Natural killer cell treated with Interleukin-12 subunit alpha and Interleukin-12 subunit beta and Interleukin-15 and Interleukin-18, amount 100 ng/mL, for 72 hours (primary cell): ENCODE measurements at places on chromosomes 3 and 15.

GRCh38 chr15:66865622-66866611 lies 163.9 kb downstream of the SMAD6 start:
- peaks cover 32% of the 10 kb centered on the region for H3K27me3 ChIP-seq
- H3K4me3 ChIP-seq, result no peak overlapping the region
- no peak for DNase-seq
- no peaks in the 10 kb centered on the region for H3K4me1 ChIP-seq
- H3K36me3 ChIP-seq, result no peaks in the 10 kb centered on the region
- H3K27ac ChIP-seq, result no peak overlapping the region

GRCh38 chr3:49665822-49666519 lies 8.2 kb upstream of the APEH start:
- DNase-seq, result no peak
- H3K27ac ChIP-seq, result no peak overlapping the region
- no peaks in the 10 kb centered on the region for H3K36me3 ChIP-seq

- H3K36me3 ChIP-seq, result no peaks in the 10 kb centered on the region
- no peak overlapping the region for H3K27ac ChIP-seq
- no peak for DNase-seq
- H3K4me3 ChIP-seq, result no peak overlapping the region
- peaks cover 9% of the 10 kb centered on the region for H3K4me1 ChIP-seq
These were observed 44.6 kb upstream of the LEKR1 start for GRCh38 chr3:156781310-156782230.

DNA sequence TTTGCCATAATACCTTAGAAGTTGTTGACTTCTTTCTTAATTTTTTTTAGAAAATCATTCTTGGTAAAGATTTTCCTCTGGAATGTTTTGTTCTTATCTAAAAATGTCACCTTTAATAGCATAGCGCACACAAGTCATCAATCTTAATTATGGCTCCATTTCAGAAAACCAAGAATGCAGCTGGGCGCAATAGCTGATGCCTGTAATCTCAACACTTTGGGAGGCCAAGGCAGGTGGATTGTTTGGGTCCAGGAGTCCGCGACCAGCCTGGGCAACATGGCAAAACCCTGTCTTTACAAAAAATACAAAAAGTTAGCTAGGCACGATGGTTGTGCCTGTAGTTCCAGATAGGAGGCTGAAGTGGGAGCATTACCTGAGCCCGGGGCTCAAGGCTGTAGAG lies 125.6 kb upstream of the EOMES start:
- peaks cover 5% of the 10 kb centered on the region for H3K27me3 ChIP-seq
- peaks cover 14% of the 10 kb centered on the region for H3K4me1 ChIP-seq
- no peak overlapping the region for H3K27ac ChIP-seq
- DNase-seq, result no peak

DNA sequence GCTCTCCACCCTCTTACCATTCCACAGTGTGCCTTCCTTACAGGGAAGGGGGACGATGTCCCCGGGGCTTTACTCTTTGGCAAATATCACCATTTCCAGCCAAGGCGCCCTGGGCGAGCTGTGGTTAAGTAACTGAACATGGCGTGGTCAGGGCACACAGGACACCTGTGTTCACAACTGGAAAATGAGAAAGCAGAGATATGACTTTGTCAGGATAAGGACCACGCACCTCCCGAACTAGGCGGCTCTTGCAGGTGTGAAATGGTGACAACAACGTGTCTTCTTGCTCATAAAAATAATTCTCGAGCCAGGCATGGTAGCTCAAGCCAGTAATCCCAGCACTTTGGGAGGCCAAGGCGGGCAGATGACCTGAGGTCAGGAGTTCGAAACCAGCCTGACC lies 154.8 kb downstream of the LRRC28 start:
- H3K27ac ChIP-seq, result no peak overlapping the region
- H3K27me3 ChIP-seq, result no peaks in the 10 kb centered on the region
- no peak for DNase-seq
- no peaks in the 10 kb centered on the region for H3K36me3 ChIP-seq

GRCh38 chr15:64046421-64047153 lies at the start of gene DAPK2:
Gene DAPK2, minus strand, starts transcription at chr15:64046485. Its CDS starts 6,224 bp downstream, at chr15:64040261.
- H3K36me3 ChIP-seq, result no peaks in the 10 kb centered on the region
- DNase-seq, result peak; percentile 77
- H3K4me3 ChIP-seq, result peak within 1 kb of the TSS; percentile 74

DNA sequence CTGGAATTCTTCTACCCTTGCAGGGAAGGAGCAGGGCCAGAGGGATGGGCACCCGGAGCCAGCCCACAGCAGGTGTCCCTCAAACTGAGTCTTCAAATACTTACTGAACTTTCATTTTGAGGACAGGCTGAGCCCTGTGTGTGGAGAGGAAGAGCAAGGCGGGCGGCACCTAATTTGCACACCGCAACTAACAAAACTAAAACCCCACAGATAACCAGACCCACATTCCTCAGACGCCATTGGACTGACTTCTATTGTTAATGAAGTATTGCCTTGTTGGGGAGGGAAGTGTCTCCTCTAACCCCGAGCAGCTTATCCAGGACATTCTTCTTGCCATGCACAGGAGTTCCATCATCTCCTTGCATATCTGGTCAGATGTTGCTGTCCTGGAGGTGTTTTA lies 105.2 kb upstream of the NR2E3 start:
- H3K4me1 ChIP-seq, result no peaks in the 10 kb centered on the region
- H3K27me3 ChIP-seq, result peaks cover 23% of the 10 kb centered on the region
- DNase-seq, result no peak
- H3K36me3 ChIP-seq, result no peaks in the 10 kb centered on the region
- no peak overlapping the region for H3K27ac ChIP-seq

DNA sequence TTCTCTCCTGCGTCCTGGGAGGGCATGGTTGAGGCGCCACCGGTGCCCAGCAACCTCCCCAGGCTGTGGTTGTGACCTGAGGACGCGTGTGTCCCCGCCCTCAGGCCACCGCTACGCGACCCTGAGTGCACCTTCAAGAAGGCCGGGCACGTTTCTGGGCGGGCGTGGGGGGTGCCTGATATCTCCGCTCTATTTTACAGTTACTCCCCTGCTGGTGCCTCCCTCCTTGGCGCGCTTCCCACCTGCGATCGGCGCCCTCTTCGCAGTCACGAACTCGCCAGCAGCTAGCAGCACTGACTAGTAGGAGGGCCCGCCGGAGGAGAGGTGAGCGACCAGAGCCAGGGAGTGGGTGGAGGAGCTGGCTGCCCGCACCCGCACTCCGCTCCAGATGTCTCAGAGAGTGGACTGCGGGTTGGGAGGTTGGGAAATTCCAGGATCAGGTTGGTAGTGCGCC lies 43.2 kb upstream of the POLG start:
- DNase-seq, result no peak
- H3K27ac ChIP-seq, result peak overlapping the region; percentile 49
- peaks cover 47% of the 10 kb centered on the region for H3K27me3 ChIP-seq
- H3K4me1 ChIP-seq, result peaks cover 7% of the 10 kb centered on the region

- H3K27me3 ChIP-seq, result peaks cover 22% of the 10 kb centered on the region
- no peaks in the 10 kb centered on the region for H3K4me1 ChIP-seq
- no peak for DNase-seq
- H3K36me3 ChIP-seq, result peaks cover 6% of the 10 kb centered on the region
These were observed 55.0 kb upstream of the GATA2 start for GRCh38 chr3:128548021-128548420.

DNA sequence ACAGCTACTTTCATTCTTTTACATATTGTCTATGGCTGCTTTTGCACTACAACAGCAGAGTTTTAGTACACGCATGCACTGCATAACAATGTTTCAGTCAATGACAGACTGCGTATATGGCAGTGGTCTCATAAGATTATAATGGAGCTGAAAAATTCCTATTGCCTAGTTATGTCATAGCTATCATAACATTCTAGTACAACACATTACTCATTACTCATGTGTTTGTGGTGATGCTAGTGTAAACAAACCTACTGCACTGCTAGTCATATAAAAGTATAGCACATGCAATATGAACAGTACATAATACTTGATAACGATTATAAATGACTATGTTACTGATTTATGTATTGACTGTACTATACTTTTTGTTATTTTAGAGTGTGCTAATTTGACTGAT lies 47.9 kb downstream of the QTRT2 start:
- no peak for DNase-seq
- H3K4me1 ChIP-seq, result no peaks in the 10 kb centered on the region
- H3K27ac ChIP-seq, result no peak overlapping the region
- no peak overlapping the region for H3K4me3 ChIP-seq
- peaks cover 9% of the 10 kb centered on the region for H3K27me3 ChIP-seq

DNA sequence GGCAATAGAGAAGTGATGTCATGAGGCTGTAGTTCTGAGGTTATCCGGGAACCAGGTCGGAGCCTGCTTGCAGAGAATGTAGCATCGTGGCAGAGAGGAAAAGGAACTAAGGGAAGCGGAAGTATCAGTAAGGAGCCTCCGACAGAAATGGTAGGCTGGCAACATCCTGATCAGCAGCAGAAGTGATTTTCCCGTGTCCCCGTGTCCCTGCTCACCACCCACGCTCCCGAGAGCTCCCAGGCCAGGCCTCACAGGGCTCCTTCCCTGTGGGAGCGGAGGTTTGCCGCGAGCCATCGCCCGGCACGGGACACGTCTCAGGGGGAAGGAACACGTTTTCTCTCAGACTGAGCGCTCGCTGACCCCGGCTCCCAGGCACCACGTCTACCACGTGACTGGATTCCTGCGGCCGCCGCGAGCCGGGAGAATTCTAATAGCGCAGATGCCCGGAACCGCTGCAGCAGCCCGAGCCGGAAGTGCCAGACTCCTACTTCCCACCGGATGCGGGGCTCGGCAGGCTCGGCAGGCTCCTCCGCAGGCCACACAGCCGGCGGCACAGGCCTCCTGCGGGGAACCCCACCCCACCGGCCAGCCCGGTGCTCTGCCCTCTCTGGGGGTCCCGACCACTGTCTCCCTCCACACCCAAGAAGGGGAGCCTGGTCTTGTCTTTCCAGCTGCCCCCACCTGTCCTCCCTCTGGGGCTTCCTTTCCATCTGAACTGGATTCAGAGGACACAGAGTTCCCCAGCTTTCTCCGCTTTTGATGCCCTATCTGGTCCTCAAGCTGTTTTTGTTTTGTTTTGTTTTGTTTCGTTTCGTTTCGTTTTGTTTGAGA lies 99.3 kb downstream of the BDH1 start:
- DNase-seq, result peak; percentile 79
- H3K27me3 ChIP-seq, result no peaks in the 10 kb centered on the region
- H3K27ac ChIP-seq, result peak overlapping the region; percentile 82
